ENCODE measurements at places on chromosomes 4 and X. TPM values are rescaled to one million over a fixed set of nuclear protein-coding genes. Genes with fewer than 3 reads are reported as not detected.

Gene CLDN34
- total RNA-seq: not detected

Gene TCP11X2
- not detected for total RNA-seq

Gene ZNF157
- total RNA-seq: 0.78 TPM

Gene VCX3B
- total RNA-seq: not detected

Gene NOX1
- total RNA-seq: not detected

Gene MAGEA2B
- not detected for total RNA-seq

Gene CENPE
- 3.4 TPM for total RNA-seq

Gene USP17L29
- total RNA-seq: not detected

Gene CT47B1
- not detected for total RNA-seq

Gene DSPP
- total RNA-seq: not detected

Gene BEND2
- total RNA-seq: not detected

Gene BTK
- total RNA-seq: 3.4 TPM

Gene CCKAR
- not detected for total RNA-seq

Gene LDOC1
- total RNA-seq: 7.4 TPM

Gene RPA4
- total RNA-seq: 0.16 TPM

Gene DUSP21
- not detected for total RNA-seq

Gene GATA1
- total RNA-seq: 0.33 TPM

Gene FGF13
- not detected for total RNA-seq

Gene P2RY8
- total RNA-seq: 22.2 TPM

Gene IL13RA1
- 2.0 TPM for total RNA-seq

Gene NALF2
- 0.69 TPM for total RNA-seq

Gene MID2
- 14.3 TPM for total RNA-seq

Gene SCML2
- total RNA-seq: 5.1 TPM

Gene BEX5
- total RNA-seq: 1.9 TPM

Gene NPNT
- 0.14 TPM for total RNA-seq

Gene NPY1R
- total RNA-seq: not detected

Gene SFRP2
- 0.68 TPM for total RNA-seq

Gene FAM47A
- not detected for total RNA-seq

Gene MAGEA6
- not detected for total RNA-seq

Gene COL25A1
- total RNA-seq: not detected

Gene HTN1
- not detected for total RNA-seq

Gene CFAP47
- not detected for total RNA-seq

Gene AMTN
- total RNA-seq: not detected

Gene ADH6
- total RNA-seq: not detected

Gene CENPVL2
- not detected for total RNA-seq

Gene CFP
- 1.2 TPM for total RNA-seq

Gene PABPC1L2B
- not detected for total RNA-seq

Gene UBL4A
- total RNA-seq: 63.2 TPM

Gene TIMP1
- 15.9 TPM for total RNA-seq

Gene BMPR1B
- not detected for total RNA-seq

Gene DRD5
- not detected for total RNA-seq

Gene USP17L22
- total RNA-seq: not detected

Gene CASP3
- total RNA-seq: 38.0 TPM

Gene PTCHD1
- total RNA-seq: not detected

Gene CPZ
- not detected for total RNA-seq

Gene PCSK1N
- 2.9 TPM for total RNA-seq

Data from activated T-cell treated with anti-CD3 and anti-CD28 coated beads, Interleukin-2, amount 50 U/mL, for 4 hours (primary cell).